NB4 (cell line): ENCODE measurements at places on chromosomes 4 and X.

DNA sequence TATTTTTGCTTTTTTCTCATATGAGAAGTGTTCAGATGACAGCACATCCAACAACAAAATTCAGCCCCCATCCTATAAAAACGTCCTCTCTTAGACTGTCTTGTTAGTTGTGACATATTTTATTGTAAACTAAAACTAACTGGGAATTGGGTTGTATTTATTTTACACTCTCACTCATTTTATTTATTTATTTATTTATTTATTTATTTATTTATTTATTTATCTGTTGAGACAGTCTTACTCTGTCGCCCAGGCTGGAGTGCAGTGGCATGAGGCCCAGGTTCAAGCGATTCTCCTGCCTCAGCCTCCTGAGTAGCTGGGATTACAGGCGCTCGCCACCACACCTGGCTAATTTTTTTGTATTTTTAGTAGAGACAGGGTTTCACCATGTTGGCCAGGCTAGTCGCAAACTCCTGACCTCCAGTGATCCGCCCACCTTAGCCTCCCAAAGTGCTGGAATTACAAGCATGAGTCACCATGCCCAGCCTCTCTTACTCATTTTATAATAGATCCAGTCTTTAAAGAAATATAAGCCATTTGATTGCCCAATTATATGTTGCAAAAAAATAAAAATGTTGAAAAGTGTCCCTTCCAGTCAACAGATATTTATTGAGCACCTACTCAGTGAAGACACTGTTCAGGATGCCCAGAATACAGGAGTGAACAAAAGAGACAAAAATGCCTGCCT, 44.6 kb downstream of the PALLD start:
- no peak for DNase-seq

GRCh38 chr4:147736458-147736857, 4.6 kb downstream of the ARHGAP10 start:
- no peak for DNase-seq

DNA sequence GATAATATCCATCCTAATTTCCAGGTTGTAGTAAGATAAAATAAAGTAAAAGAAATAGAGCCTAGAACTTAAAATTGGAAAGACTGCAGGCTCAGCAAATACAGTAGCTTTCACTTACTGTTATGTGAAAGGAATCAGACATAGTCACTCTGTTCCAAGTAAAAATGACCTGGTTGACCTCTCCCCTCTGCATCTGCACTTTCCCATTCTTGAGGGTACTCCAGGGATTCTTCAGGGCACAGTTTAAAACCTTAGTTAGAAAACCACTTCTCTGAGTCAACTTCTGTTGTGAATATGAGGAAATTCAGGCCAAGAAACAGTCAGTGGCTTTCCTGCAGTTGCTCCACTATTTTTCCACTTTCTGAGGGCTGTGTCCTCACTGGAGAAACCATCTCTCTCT, 42.9 kb downstream of the FRAS1 start:
- no peak for DNase-seq

DNA sequence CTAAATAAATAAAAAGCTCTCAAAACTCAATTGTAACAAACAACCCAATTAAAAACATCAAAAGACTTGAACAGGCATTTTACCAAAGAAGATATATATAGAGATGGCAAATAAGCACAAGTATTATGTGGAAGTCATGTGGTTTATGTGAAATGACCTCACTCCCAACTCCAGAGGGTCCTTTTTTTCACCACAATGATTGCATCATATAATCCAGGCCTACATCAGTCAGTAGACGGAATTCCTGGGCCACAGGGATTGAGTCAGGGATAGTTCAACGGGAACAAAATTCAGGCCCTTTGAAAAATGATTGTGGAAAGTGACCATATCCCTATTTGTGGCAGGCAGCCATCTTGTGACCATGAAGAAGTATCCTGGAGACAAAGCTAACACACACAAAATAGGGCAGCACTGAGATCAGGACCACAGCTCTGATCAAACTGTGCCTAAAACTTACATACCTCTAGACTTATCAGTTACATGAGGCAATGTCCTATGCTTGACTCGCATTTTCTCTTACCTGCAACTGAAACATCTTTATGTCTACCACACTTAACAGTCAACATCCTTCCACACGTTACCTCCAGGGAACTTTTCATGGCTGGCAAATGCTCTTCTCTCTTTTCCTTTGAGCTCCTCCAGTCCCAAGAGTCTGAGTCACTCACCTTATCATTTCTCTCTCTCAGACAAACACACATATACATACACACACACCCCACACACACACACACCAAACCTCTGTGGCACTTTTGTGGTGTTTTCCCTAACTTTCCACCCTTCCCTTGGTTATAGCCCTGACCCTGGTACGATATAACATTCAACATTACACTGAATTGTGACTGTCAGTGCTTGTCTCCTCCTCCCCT, 113.5 kb downstream of the PHF8 start:
- DNase-seq, result peak; percentile 14

DNA sequence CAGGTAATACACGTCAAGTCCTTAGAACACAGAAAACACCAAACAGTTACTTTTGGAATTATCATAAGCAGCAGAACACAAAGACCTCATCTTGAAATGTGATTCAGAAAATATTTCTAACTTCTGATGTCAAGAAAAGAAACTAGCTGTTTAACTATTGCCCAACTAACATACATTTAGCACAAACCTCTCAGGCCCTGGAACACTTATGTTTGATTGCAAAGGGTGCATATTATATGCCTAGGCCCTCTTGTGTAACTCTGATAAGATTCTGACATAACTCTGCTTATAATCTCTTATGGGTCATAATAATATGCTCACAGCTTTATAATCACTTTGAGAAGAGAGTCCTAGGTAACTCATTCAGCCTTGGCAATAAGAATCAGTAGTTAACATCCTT, 62.6 kb downstream of the TBC1D9 start:
- no peak for DNase-seq

DNA sequence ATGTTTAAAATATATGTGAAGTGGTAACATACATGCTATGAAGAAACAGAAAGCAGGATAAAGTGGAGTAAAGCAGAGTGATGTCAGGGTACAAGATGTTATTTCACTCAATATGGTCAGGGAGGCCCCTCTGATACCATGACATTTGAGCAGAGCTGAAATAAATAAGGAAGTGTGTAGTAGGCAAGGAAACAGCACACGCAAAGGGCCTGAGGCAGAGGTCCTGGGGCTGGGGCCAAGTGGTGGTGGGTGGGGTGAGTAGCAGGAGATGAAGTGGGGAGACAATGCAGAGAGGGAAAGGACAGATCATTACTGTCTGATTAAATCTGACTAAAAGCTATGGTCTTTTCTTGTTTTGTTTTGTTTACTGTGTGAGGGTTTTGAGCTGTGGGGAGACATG, 61.1 kb downstream of the FAM13A start:
- DNase-seq, result no peak

GRCh38 chr4:183118585-183118984, 19.5 kb downstream of the WWC2 start:
- DNase-seq, result no peak

DNA sequence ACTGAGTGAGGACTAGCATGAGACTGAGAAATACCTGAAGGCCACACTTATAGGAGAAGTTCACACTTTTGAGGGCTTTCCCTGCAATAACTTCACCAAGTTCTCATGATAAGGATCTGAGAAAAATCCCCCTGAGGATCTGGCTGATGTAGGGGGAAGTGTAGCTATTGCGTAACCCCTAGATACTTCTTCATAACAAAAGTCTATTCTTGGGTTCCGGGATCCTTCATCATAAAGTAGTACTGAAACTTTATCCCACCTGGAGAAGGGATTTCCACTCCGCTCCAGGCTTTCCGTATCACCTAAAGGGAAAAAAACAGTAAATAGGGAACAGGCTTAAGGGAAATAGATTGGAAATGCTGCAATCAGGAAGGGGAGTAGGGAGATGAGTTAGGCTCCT, 13.3 kb downstream of the USP27X start:
- DNase-seq, result peak; percentile 75

- DNase-seq, result no peak
Measured at GRCh38 chr4:74322301-74322700, 14.0 kb downstream of the EPGN start.
